ENCODE measurements at places on chromosomes 3 and 15.

GRCh38 chr3:74273555-74274402 is 340.7 kb downstream of the CNTN3 start:
- no peak for DNase-seq

GRCh38 chr3:30511524-30512251 is 94.7 kb upstream of the TGFBR2 start:
- DNase-seq, result no peak

- DNase-seq, result no peak
These were observed 73.0 kb downstream of the SUMF1 start for GRCh38 chr3:4394048-4394447.

- DNase-seq, result no peak
These were observed 12.5 kb downstream of the SLC6A6 start for GRCh38 chr3:14414846-14415464.

GRCh38 chr3:194382196-194382891 is 12.8 kb upstream of the LRRC15 start:
- no peak for DNase-seq

DNA sequence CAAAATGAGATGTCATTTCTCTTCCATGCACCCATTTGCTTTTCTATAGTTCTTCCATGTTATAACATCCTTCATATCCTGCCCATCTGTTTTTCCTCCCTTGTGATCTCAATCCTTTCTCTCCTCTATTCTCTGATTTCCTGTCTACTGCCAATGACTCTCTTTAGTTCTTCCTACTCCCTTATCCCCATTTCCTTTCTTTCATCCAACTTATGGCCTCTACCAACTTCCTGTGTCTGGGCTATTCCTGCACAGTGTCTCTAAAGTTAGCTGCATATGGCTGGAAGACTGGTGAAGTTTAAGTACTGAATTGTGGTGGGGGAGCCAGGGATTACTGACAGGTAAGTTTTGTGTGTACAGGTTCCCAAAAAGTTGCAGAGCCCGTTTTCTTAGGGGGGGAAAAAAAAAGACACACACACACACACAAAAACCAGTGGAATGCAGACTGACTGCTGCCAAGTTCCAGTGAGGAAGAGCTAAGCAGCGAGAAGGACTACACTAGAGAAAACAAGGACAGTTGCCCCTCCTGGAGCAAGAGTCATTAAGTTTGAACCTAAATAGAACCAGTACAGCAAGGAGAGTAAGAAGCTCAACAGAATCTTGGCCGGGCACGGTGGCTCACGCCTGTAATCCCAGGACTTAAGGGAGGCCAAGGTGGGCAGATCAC is 28.8 kb downstream of the XRN1 start:
- no peak for DNase-seq

DNA sequence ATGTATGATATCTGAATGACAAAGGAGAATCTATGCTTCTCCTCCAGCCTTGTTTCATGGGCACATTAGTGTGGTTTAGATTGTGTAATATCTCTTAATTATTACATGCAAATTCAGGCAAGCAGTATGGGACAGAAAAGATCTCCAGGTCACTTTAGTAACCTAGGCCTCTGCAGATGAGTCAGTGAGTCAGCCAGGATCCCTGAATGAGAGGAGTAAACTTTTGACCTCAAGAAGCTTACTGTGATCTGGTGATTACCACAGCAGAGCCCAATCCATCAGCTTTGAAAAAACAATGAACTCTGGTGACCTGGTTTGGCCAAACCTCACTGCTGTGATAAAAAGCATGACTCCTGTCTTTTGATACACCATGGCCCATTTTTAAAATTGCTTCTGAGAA is 107.8 kb downstream of the LRRN1 start:
- no peak for DNase-seq

DNA sequence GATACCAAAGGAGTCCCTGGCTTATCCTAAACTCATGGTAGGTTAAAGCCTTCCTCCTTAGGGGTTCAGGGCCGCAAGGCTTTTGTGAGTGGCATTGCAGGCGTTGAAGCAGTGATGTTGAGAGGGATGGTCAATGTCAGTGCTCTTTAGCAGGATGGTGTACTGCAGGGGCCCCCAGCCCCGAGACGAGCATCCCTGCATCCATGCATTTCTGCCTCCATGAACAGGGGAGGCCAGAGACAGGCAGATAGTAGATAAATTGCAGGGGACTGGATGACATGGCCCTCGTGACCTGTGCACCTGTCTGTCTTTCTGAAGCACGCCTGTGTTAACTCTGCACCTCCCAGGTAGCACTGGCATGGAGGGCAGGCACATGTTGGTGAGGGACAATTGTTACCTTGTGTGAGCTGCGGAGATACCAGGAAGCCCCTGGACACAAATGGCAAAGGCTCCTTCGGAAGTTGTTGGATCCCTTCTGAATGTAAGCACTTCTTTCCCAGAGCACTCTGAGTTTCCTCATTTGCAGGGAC is 133.5 kb downstream of the SNRPN start:
- DNase-seq, result no peak

DNA sequence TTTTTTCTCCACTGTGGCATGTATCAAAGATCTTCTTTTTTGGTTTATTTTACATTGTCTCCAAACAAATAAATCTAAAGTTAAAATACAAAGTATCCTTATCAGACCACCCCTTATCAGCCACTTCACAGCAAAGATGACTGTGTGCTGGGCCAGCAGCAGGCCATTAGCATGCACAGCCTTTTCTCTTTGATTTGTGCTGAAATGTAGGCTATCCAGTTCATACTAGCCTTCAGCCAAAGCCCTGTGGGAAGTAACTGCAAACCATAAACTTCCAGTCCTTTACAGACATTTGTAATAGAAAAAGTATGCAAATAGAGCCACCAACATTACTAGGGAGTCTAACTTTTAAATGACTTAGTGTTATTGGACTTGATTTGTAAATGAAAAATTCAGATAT is 816.3 kb downstream of the FHIT start:
- DNase-seq, result no peak

DNA sequence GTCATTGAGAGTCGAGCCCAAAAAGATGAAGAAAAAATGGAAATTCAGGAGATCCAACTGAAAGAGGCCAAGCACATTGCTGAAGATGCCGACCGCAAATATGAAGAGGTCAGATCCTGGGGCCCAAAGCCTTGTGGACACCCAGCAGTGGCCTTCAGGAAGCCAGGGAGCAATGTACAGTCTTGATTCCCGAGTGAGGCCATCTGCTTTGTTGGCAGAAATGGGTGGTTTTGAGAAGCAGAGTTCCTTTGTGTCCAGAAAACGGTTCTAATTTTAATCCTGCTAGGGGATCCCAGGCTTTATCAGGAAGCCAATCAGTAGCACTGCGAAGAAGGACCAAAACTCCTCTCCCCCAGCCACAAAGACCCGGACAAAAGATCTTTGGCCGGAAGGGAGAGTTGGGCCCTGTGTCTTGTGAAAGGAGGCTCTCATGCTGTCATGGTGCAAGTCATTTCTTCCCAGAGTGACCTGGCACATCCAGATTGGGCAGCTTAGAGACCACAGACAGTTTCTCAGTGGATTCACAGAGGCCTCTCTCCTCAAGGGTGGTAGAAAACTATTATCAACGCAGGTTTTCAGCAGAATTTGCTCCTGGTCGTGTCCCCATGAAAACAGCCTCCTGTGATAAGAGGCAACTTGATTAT is 17.1 kb downstream of the TPM1 start:
- DNase-seq, result no peak

GRCh38 chr3:128145279-128145678 is 8.0 kb upstream of the EEFSEC start:
- no peak for DNase-seq

DNA sequence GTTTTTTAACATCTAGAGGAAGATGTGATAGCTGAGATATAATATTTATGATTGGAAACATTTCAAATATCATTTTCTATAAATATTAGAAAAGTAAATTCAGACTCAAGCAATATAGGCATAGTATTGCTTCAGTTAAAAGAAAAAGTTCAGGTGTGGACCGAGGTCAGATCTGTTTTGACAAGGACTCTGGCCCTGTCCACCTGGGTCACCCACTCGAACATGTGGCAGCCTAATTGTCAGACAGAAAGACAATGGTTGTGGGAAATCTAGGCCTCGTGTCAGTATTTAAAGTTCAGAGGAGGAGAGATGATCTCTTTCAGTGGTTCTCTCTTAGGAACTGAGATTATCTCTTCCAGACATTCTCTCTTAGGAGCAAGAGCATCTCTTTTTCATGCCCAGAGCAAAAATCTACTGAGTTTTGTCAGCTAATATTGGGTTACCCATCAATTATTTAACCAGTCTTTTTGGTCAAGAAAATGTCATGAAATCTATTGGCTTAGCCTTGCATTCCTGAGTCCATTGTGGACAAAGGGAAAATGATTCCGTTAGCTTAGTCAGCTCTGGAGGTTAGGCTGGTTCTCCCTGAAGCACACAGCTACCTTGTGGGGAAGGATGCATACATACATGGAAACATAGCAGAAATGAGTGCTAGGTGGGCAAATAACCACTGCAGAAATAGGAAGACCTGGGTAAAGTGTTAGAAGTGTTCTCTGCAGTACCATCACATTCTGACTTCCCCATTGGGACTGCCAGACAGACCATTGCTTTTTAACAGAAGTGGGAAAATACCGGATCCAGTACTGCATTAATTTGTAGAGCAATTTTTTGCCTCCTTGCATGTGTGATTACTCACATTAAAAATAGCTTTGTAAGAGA is 343.3 kb downstream of the GRM7 start:
- DNase-seq, result no peak

DNA sequence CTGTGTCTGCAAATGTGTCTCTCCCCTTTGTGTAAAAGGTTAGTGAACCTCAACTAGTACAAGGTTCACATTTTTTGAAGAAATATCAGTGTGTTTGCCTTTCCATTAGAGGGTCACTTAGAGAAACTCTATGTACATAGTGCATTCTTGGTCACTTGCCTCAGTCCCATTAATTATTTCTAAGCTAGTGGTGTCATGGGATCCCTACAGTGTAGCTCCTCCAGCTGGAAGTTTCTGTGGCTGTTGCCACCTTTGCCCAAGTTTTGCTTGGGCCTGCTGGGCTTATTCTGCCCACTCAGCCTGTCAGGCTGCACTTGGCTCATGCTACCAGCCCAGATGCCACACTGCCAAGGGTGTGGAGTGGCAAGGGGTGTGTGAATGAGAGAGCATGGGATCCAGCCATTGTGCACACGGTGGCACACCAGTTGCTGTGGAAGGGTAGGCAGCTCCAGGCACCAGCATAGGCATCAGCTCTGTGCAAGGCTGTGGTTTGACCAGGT is 161.7 kb downstream of the ARPP21 start:
- DNase-seq, result no peak

- no peak for DNase-seq
These were observed 15.3 kb downstream of the SCG3 start for GRCh38 chr15:51696566-51696965.

DNA sequence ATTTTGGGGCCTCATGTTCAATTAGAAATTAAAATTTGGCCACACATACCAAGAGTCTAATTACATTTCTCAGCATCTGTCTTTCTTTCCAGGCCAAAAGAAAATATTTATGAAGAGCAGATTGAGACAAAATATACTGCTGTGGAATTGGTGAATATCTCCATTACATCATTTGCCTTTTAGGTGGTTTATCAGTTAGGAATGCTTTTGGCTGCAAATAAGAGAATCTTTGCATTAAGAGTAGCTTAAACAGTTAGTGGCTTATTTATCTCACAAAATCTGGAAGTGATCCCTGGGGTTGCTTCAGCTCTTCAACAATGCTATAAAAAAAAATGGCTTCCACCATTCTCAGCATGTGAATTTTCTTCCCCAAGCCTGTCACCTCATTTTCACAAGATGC is 308.7 kb downstream of the MAGI1 start:
- peak; percentile 57 for DNase-seq

DNA sequence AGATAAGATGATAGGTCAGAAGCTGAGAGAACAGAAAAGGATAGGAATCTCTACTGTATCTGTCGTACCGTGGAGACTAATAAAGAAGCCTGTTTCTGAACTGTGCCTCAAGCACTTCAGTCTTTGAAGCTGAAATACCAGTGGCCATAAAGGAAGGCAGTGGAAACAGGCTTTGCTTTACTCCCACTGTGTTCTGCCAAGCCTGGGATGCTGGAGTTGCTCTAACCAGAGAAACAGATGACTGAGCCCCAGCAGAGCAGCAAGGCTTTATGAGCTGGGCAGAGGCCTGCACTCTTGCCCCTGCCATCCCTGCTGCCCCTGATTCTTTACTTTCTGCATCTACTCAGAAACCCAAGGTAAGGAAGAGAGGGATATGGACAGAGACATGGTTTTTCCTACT is 89.4 kb downstream of the PDE8A start:
- no peak for DNase-seq

- no peak for DNase-seq
These were observed 457.1 kb downstream of the MFSD1 start for GRCh38 chr3:159258934-159259333.

- no peak for DNase-seq
These were observed 200.4 kb downstream of the NR1D2 start for GRCh38 chr3:24145481-24145880.

- peak; percentile 60 for DNase-seq
These were observed 380.3 kb downstream of the RSL24D1 start for GRCh38 chr15:54816401-54816800.

- no peak for DNase-seq
These were observed 10.6 kb downstream of the ARPP19 start for GRCh38 chr15:52558196-52558595.

DNA sequence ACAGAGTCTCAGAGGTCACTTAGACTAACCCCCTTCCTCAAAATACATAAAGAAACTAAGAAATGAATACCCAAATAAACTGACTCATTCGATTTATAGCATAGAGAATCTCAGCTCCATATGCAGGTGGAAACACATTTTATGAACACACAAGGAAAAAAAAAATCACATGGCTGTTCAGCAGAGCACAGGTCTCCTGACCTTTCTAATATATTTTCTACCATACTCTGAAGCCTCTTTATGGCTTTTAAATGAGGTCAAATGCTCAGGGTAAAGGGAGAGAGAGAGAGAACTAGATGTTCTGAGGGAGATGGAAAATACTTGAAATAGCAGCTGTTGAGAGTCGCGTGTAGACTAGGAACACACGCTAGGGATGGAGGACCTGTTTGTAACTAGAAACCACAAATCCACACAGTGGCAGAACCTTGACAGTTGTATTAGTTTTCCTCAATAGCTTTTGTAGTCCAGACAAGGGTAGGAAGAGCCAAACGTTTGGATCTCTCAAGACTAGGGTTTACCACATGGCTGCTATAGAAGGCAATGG is 165.3 kb downstream of the FMN1 start:
- DNase-seq, result no peak

Data from NCI-H446 treated with DMSO at 0.1 percent for 48 hours (cell line).